Fibroblast of lung (primary cell): ENCODE measurements at places on chromosomes 3 and 15. TPM values are rescaled to one million over a fixed set of nuclear protein-coding genes. Genes with fewer than 3 reads are reported as not detected.
A peak's percentile ranks its signal among the peaks of the same experiment; 100 is the strongest.

CPOX gene
- polyA plus RNA-seq: 16.7 and 17.3 TPM in 2 replicates

SPTBN5 gene
- polyA plus RNA-seq: 0.21 and 0.43 TPM in 2 replicates

HDAC11 gene
- polyA plus RNA-seq: 4.9 and 5.2 TPM in 2 replicates

CCDC39 gene
- polyA plus RNA-seq: not detected in 2 replicates

ZCWPW2 gene
- 0.36 and 0.68 TPM in 2 replicates for polyA plus RNA-seq

CLRN1 gene
- polyA plus RNA-seq: not detected in 2 replicates

FHIT gene
- 0.40 and 0.79 TPM in 2 replicates for polyA plus RNA-seq

SLC28A2 gene
- polyA plus RNA-seq: not detected in 2 replicates

RAB6B gene
- polyA plus RNA-seq: 1.5 and 2.1 TPM in 2 replicates

THBS1 gene
- 533 and 1,512 TPM in 2 replicates for polyA plus RNA-seq

ADIPOQ gene
- not detected in 2 replicates for polyA plus RNA-seq

DUOX1 gene
- polyA plus RNA-seq: not detected in 2 replicates

SPINT1 gene
- polyA plus RNA-seq: 0.09 and 0.16 TPM in 2 replicates

NLGN1 gene
- polyA plus RNA-seq: 0.61 and 1.7 TPM in 2 replicates

PCLAF gene
- polyA plus RNA-seq: 70.6 and 180 TPM in 2 replicates

THAP10 gene
- 4.6 and 7.9 TPM in 2 replicates for polyA plus RNA-seq

DNA sequence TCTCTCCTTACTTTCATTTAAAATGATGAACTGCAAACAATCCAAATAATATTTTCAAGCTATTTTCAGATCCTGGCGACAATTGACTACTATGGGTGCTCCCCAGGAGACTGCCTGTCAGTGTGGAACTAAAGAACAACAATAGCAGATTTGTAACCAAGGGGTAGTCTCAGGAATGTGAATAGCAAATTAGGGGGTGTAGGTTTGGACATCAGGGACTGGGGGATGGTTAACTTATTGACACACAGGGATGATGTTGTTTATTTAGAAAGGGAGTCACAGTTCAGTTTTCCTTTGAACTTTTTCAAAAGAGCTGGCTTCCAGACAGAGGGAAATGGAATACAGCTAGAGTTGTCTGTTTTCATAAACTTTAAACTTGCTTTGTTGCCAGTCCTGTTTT is 229.8 kb downstream of the LRTM1 start:
- DNase-seq: no peak

GRCh38 chr15:59694779-59695178 is 5.7 kb upstream of the BNIP2 start:
- DNase-seq: no peak

GRCh38 chr3:153349108-153349499 is 187.1 kb downstream of the RAP2B start:
- DNase-seq: no peak

- DNase-seq: no peak
These were observed 908.1 kb upstream of the ALCAM start for GRCh38 chr3:104458657-104459056.

GRCh38 chr3:177551431-177551836 is 354.2 kb upstream of the TBL1XR1 start:
- no peak for DNase-seq

DNA sequence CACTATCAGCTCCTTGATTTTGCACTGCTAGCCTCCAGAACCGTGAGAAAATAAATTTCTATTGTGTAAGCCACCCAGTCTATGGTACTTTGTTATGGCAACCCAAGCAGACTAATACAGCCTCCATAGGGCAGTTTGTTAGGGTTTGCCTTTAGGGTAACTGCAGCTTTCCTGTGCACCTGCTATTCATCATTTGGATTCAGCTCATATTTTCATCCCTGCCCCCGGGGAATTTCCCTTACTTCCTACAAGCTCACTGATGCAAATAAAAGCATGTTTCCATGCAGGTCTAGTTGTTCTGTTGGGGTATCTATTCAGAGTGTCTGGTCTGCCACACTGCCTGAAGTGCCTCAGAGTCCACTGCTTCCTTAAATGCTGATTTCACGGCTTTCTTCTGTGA is 48.6 kb upstream of the ATOSA start:
- DNase-seq: no peak

DNA sequence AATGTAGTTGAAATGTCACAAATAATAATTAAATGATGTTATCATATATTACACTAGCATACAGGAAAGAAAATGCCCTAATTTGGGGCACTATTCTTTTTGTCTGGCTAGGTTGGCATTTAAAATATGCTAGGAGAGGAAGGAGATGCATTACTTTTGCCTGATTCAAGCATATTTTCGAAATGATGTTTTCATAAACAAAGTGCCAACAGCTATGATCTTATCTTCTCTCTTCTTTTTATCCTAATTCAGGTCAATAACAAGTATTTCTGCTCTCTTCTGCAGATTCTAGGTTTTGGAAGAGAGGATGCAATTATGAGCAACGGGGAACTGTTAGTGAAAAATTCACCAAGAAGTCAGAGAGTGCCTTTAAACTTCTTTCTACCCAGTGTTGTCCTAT is 55.8 kb upstream of the NR2F2 start:
- DNase-seq: no peak

DNA sequence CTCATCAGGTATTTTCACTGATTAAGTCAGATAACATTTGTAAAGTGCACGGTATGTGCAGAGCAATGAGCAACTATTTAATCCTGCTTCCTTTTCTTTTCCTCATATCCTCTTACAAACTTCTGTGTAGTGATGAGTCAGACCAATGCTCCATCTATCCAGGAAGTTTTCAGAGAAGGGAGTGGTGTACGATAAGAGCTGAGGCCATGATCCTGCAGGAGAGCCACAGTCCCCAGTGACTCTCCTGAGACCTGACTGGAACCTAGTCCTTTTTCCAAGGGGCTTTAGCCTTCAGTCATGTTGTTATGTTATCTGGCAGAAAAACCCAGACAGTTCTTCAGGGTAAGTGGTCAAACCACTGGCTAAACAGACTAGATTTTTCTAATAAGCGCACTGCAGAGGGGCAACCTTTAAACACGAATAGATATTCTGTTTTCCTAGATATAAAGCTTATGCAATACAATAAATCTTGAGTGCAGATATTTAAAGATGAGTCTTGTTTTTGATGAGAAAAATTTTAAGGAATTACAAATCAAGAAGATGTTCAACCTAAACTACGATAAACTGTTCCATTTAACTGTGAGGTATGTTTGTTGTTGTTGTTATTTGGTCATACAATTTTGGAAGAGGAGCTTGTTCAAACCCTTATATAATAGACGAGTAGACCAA is 110.5 kb upstream of the RAP2B start:
- DNase-seq: peak; percentile 73

- no peak for DNase-seq
These were observed 124.2 kb downstream of the SHQ1 start for GRCh38 chr3:72724070-72724469.

DNA sequence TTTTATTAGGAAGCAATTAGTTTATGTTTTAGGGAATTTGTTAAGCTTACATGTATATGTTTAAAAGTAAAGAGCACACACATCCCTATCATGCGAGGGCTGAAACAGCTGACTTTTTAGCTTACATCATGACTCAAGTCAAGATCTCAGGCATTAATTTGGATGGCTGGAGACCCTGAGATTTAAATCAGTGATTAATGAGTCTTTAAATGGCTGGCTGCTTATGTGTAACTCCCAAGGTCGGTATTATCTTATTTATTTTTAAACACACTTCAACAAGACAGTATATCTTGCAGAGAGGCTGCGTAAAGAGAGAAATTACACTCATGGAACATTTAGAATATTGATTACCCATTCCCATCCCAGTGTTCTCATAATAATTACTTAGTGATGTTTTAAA is 169.4 kb downstream of the KBTBD8 start:
- no peak for DNase-seq

DNA sequence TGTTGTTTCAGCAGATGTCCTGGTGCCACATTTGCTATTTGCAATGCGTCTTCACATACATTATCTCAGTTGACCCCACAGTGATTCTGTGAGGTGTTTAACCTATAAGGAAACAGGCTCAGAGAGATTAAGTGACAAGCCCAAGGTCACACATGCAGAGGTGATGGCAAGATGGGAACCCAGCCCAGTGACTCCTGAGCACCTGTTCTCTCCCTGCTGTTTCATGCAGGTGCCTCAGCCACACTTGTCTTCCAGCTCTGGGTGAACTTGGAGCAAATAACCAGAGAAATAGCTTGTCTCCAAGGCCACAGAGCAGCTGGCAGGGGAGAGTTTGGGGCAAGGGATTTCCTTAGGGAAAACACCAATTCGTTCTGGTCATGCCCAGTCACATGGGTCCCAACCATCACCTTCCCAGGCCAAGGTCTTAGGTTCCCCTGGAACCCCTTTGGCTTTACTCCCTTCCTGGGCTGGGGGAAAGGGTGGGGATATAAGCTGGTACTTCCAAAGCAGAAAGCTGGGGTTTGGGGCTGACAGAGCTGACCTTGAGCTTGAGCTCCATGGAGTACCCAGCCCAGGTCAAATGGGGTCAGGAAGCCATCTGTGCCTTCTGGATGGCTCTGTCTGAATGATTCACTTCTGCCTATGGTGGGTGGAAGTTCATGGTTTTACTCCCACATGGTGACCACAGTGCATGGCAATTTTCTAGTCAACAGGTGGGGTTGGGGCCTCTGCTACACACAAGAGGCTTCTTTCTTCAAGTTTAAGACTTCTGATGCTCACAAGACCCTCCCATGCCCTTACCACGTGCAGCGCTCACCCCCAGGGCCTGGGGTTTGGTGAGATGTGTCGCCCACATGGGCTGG is 22.4 kb downstream of the LIPC start:
- no peak for DNase-seq

GRCh38 chr15:38263996-38264395 is 11.4 kb downstream of the SPRED1 start:
- DNase-seq: peak; percentile 79

DNA sequence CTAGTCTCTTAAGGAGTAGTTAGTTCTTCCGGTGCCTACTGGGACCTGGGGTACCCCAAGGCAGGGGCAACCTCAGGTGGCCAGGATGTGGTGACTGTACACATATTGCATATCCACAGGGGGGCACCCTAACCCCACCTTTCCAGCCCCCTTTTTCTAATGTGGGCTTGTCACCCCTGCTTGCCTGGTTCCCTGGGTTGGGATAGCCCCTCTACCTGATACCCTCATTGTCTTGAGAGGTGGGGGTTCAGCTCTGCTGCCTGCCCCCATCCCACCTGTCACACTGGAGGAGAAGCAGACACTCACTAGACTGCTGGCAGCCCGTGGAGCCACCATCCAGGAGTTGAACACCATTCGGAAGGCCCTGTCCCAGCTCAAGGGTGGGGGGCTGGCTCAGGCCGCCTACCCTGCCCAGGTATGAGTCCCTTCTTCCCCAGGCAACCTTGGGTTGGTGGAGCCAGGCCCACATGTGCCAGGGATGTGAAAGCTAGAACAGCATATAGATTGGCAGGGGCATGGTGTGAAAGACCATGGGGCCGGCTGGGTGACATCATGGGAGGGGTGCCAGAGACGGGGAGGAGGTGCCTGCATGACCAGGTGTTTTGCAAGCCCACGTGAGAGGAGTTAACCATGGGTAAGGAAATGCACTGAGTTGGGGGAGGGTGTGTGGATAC is 4.0 kb downstream of the GLYCTK start:
- no peak for DNase-seq

GRCh38 chr15:41281236-41281635 is 50.2 kb downstream of the CHP1 start:
- peak; percentile 90 for DNase-seq

DNA sequence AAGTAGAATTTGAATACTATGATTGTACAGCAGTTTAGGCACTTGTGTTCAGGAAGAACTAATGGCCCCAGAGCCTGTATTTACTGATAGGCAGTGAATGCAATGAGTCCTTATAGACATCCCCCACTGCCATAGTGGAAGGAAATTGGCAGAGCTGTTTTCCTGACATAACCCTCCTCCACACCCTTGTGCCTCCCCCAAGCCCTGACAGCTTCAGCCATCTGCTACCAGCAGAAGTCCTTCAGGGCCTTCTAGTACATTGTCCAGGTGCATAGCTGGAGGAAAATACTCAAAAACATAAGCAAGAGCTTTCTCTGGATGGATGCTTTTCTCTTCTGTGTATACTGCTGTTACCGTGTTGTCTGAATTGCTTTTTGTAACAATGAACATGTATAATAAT is 20.6 kb downstream of the ARHGAP31 start:
- no peak for DNase-seq

- no peak for DNase-seq
These were observed 3.1 kb downstream of the ABHD14B start for GRCh38 chr3:51970606-51971300.

GRCh38 chr3:58049143-58049785 is 41.0 kb downstream of the FLNB start:
- DNase-seq: peak; percentile 74

GRCh38 chr3:182814419-182815062 is 21.2 kb downstream of the ATP11B start:
- no peak for DNase-seq

DNA sequence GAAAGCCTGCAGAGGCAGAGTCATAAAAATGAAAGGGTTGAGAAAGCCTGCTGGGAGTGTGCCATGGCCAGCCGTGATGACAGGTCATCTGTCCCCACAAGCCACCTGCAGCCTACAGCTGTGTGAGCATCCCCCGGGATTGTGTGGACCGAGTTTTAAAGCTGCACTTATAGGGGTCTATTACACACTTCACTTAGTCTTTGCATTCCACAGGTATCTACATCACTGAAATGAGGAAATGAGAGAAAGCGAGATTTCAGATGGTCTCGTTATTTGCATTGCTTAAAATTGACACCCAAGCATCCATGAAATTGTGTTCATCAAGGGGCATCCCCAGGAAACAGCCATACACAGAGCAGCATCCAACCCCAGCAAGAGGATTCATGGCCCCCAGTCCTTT is 137.6 kb upstream of the TRIM42 start:
- no peak for DNase-seq

GRCh38 chr3:141686466-141687291 is 51.4 kb upstream of the RNF7 start:
- DNase-seq: peak; percentile 54

DNA sequence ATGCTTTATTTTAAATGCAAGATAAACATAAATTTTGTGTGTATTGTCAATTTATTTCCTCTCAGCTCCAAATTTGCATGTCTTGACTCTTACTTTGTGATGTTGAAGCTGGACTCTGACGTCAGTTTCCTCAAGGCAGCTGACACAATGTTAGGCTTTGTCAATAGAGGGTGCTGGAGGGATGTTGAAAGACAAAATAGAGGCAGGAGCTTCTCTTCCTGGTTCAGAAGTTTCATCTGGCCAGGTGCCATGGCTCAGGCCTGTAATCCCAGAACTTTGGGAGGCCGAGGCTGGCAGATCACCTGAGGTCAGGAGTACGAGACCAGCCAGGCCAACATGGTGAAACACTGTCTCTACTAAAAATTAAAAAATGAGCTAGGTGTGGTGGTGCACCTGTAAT is 408.6 kb downstream of the GBE1 start:
- DNase-seq: peak; percentile 4

GRCh38 chr3:186330772-186331460 is 31.1 kb downstream of the DGKG start:
- DNase-seq: no peak

GRCh38 chr15:79168922-79169456 is 78.4 kb upstream of the RASGRF1 start:
- peak; percentile 3 for DNase-seq

DNA sequence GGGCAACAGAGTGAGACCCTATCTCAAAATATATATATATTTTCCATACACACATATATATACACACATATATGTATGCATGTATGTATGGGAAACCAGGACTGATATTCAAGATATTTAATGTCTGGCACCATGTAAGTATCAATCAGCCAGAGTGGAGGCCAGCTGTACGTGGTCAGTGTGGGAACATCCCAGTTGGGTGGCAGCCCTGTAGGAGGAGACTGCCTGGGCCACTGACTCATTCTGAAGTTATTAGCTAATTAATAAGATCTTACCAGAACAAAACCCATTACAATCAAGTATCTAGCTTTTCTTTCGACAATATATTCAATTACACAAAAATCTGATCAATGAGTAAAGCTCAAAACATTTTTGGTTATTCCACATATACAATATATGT is 85.1 kb upstream of the OCA2 start:
- DNase-seq: peak; percentile 29
